ENCODE measurements at places on chromosomes 2 and 18. TPM values are rescaled to one million over a fixed set of nuclear protein-coding genes. Genes with fewer than 3 reads are reported as not detected.
A peak's percentile ranks its signal among the peaks of the same experiment; 100 is the strongest.

DNA sequence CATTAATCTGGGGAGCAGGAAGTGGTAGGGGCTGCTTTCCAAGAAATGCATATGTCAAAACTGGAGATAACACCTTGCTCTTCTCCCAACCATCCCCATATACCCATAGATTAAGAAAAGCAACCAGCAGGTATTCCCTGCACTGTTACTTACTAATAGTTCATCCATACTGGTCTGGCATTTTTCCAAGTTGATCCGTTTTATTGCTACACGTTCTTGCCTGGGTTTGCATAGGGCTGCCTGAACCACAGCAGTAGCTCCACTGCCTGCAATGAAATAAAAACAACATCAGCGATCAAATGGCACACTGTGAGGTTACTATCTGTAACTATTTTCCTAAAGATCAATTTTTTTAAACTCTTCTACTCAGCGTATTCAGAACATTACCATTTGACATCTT, 65.6 kb downstream of the STK39 start:
- DNase-seq = no peak

DNA sequence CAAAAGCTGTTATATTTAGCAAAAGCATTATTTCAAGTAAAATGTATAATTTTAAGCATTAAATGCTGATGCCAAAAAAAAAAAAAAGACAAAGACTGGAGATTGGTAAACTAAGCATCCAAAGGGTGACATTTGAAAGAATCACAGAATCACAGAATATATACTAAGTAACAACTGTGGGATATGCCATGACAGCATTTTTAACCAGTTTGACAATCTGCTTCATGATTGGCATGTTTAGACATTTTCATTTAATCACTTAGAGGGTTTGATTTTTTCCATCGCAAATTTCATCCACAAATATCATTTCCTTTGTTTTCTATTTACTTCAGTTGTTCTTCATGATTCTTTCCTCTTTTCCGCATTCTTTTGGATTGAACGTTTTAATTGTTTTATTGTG, 66.9 kb upstream of the TMEM18 start:
- no peak for DNase-seq

DNA sequence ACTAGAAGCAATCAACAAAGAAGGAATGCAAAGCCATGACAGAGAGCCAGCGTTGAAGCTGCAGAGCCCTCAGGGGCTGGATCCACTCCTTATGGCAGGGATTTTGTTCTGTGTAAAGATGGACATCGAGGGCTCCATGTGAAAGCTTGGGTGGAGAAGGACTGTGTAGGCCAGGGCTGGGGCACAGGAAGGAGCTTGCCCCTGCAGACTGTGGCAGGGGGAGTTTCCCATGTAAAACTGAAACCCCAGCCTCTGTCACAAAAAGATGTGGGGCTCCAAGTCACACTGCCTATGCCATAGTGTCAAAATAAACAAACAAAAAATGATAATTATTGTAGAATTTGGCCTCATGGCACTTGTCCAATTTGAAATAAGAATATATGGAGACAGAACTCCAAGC, 408.7 kb upstream of the HS6ST1 start:
- DNase-seq = no peak

DNA sequence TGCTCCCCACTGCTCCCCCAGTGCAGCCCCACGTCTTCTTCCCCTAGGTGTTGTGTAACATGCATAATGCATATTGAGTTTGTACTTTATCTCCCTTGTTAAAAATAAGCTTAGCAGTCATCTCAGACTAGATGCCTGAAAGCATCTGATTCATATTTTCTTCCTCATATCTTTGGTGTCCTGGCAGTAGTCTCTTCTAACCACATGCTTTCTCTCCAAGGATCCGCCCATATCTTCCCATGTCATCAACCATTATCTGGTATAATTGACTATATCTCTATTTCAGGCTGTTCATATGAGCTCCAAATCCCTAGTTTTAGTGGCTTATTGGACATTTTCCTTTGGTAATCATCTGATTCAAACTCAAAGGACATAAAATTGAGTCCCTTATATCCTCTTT, 426.3 kb downstream of the LRP1B start:
- DNase-seq = no peak

DNA sequence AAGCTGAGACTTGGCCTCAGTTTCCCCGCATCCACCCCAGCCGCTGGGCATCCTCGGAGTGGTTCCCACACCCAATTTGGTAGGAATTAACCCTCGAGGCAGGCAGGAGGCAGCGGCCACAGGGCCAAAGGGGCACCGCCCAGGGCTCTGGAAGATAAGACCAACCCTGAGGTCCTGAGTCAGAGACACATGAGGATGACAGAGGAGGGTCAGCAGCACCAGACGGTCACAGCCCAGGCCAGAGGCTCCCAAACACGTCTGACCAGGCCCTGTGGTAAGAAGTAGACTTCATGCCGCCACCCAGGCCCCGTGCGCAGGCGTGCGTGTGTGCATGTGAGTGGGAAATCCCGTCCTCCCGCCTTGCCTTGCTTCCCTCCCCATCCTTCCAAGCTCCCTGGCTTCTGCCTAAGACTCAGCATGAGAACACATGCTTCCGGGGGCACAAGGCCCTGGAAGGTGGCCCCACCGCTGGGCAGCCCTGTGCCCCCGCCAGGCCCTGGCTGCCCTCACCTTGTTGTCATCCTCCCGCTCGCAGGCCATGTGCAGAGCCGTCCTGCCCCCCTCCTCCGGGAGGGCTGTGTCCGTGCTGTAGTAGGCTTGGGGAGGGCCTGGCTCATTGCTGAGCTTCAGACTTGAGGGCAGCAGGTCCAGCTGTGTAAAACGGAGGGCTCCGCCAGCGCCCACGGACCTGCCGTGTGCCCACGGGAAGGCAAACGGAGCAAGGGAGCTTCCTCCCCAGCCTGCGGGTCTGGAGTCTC, 46.3 kb downstream of the ANKMY1 start:
- no peak for DNase-seq

GRCh38 chr2:71851094-71851750, 296.4 kb downstream of the CYP26B1 start:
- DNase-seq = no peak

- DNase-seq = no peak
Observed at GRCh38 chr2:200438846-200439245, 71.0 kb downstream of the KCTD18 start.

- DNase-seq = no peak
Observed at GRCh38 chr2:63049970-63050333, 678 bp upstream of the OTX1 start.

DNA sequence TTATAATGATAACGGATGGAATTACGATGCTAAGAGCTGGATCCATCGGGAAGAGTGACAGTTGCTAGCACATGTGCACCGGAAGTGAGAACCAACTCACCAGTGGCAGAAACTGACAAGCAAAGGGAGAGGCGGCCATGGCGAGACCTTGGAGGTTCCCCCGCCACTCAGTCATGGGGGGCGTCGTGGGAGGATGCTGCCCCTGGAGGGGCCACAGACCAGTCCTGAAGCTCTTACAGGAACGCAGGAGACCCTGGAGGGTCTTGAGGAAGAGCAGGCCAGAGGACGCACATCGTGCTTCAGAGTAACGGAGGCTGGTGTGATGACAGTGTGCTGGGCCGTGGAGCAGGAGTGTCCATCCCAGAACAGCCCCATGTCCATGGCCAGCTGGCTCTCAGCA, 53.1 kb upstream of the KCNG2 start:
- no peak for DNase-seq

Gene SP5
- 1.8 TPM for total RNA-seq

GRCh38 chr2:189555232-189555631, 25.4 kb downstream of the SLC40A1 start:
- DNase-seq = no peak

GRCh38 chr2:6896930-6897759, 19.6 kb downstream of the RSAD2 start:
- DNase-seq = peak; percentile 25

Gene MAP3K19
- not detected for total RNA-seq

DNA sequence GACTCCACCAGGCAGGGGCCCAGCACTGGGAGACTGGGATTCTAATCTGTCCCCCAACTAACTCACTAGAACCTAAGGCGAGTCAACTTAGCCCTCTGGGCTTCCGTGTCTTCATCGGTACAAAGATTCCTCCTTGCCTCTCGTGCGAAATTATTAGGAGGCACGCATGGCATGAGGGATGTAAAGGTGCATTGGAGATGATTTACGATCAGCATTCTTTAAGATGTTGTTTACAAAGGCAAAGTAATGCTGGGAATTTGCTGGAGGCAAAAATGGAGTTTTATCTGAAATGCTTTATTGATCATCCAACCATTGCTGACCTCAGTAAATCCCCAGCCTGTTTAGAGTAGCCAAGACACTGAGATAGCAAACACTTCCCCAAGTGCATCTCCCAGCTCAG, 171.8 kb upstream of the KLHL29 start:
- DNase-seq = no peak

DNA sequence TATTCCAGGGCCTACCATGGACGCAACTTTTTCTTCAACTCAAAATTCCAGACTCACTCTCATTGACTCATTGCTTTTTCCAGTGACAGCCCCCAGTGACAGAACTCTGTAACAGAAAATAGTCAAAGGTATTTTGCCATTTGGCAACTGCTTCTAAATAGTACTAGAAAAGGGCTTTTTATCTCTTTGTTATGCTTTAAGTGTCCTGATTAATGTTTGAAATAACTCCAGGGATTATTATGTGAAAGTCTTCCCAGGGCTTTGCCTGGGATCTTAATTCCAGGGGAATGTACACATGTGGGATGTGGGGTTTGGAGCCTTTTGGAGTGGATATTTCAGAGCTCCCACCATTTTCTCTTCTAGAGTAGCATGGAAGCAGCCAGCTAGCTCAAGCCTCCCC, 198.8 kb downstream of the KCNS3 start:
- no peak for DNase-seq

DNA sequence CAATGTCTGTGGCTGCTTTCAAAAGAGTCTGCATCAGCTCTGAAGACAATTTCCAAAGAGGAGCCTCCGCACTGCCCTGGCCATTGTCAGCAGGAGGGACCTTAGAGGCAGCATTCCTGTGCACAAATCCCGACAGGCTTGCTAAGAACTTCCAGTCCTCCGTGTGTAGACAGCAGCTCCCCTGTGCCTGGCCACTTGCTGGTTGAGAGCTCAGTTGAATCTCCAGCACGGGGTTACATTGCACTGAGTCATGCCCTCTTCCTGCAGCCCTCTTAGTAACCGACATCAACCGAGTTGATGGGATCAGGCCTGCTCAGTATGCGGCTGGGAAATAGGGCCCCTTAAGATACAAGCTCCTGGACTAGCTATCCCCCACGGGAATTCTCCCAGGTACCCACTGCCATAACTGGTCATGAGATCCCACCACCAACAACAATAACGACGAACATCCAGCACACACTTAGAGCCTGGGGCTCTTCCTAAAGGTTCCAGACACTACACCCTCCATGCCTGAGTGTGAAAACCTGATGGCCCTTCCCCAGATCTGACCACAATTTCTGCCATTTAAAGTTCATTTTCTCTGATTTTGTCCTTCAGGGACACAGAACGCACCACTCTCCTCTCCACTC, 12.0 kb downstream of the ATP6V1B1 start:
- peak; percentile 56 for DNase-seq

Gene HAAO
- total RNA-seq = not detected

DNA sequence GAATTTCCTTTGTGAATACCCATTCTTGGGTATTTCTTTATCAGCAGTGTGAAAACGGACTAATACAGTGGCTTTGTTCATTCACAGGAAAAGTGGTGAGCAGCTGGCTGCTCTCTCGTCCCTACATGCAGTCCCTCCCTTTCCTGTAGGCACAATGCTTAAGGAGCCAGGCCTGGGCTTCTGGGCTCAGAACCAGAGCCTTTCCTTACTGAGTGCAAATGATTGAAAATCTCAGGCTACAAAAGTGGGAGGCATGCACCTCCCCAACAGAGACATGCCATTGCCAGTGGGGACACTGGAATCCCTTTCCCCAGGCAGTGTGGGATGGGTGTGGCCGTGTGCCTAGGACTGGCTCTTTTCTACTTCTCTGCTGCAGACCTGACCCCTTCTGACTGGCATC, 61.3 kb downstream of the MCFD2 start:
- DNase-seq = no peak

DNA sequence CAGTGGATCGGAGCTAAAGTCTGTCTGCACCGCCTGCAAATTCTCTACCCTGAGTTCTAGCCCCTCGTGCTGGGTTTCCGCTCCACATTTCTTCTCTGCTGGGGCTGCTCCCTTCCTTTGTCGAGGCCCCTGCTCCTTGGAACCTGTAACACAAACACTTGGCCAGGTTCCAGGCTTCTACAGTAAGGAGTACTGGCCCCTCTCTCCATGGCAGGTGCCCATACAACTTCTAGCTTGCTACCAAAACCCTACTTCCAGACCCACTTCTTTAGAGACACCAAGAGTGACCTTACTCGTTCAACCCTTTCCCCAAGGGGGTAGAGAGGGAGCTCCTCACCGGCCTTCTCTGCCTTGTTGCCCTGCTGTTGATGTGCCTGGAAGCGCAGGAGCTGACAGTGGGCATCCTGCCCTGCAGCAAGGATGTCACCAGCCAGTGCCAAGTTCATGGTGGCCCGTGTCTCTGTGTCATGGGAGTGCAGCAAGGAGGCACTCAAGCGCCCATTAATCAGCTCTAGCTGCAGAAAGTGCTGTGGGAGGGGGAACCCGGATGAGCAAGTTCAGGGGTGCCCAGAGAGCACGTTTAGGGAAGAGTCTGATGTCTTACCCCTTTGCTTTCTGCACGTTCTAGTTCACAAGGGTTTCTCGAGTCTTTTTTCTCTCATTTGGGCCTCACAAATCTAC, 1.1 kb downstream of the PREB start:
- no peak for DNase-seq

DNA sequence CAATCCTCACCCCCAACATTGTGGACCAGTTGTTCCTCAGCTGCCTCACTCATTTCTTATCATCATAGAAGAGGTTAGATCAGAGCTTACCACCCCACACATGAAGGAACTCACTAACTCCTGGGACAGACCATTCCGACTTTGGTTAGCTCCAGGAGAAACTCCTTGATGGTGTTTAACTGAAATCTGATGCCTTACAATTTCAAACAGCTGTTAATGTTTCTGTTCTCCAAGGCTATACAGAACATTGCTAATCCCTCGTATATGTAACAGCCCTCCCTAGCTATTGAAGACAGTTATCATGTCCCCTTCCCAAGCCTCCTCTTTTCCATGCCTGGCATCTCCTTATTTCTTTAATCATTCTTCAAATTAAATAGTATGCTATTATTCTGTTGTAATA, 14.8 kb downstream of the ERBB4 start:
- no peak for DNase-seq
